Activated effector memory CD4-positive, alpha-beta T cell treated with anti-CD3 and anti-CD28 coated beads, Interleukin-2, amount 50 U/mL, for 16 hours (primary cell): ENCODE measurements at places on chromosomes 2 and 18.

GRCh38 chr18:10783941-10784340 lies 258.1 kb downstream of the NAPG start:
- no peak for DNase-seq

DNA sequence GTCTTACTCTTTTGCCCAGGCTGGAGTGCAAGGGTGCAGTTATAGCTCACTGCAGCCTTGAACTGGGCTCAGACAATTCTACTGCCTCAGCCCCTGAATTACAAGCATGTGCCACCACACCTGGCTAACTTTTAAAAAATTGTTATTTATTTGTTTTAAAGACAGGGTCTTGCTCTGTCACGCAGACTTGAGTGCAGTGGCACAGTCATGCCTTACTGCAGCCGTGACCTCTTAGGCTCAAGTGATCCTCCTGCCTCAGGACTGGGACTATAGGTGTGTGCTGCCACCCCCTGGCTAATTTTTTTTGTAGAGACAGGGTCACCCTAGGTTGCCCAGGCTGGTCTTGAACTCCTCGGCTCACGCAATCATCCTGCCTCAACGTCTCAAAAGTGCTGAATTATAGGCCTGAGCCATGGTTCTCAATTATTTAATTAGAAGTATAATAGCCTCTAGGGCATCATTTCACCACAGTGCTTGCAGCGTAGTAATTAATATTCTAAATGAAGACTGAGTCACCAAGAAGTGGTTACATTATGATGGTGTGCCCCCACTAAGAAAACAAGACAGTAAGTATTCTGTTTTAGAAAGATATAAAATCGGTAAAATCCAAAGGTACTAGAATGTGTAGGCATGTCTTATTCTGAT lies 69.6 kb downstream of the EML4 start:
- peak; percentile 79 for DNase-seq

- no peak for DNase-seq
Measured at GRCh38 chr18:13447621-13448334, 229.2 kb downstream of the LDLRAD4 start.

GRCh38 chr2:168850846-168851245 lies 39.4 kb downstream of the SPC25 start:
- DNase-seq: no peak

DNA sequence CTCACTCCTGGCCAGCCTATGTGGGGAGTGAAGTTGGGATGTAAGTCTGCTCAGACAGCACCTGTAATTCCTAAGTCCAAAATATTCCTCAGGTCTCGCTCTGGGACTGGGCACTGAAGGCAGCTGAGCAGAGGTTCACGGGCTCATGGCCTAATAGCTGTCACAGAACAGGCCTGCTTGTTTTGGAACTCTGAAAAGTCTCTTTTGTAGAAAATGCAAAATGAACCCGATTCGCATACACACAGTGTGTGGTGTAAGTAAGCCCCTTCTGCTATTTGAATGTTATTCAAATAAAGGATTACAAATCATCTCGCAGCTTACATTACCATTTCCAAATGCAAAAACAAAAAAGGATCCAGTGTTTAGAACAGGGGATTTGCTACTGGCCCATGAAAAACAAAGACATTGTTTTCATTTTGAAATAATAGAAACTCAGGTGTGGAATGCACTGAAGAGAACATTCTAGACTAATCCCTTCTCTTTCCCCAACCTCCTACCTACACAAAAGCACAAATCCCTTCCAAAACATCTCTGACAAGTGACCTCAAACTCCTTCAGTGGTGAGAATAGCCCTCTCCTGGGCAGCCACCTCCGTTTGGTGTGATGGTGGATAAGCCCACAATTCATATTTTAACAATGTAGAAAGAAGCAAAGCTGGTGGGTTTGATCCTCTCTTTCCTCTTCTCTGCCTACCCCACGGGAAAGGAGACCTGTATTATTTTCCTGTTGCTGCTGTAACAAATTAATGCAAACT lies 118.3 kb upstream of the NCK2 start:
- DNase-seq: no peak

- DNase-seq: no peak
Measured at GRCh38 chr2:236986524-236987330, 99.0 kb upstream of the COPS8 start.

DNA sequence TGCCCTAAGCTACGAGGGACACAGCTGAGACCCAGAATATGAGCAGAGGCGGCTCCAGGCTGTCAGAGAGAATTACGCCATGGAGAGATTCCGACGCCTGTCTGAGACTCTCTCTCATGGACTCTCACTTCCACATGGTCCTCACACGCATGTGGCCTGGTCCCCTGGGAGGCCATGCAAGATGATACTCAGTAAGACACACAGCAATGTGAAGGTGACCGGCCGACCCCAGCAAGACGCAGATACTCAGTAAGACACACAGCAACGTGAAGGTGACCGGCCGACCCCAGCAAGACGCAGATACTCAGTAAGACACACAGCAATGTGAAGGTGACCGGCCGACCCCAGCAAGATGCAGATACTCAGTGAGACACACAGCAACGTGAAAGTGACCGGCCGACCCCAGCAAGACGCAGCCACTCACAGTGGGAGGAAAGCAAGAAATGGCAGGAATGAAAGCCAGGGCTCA lies 400.8 kb upstream of the MYT1L start:
- no peak for DNase-seq

- no peak for DNase-seq
Measured at GRCh38 chr2:224308272-224308911, 93.5 kb downstream of the FAM124B start.

DNA sequence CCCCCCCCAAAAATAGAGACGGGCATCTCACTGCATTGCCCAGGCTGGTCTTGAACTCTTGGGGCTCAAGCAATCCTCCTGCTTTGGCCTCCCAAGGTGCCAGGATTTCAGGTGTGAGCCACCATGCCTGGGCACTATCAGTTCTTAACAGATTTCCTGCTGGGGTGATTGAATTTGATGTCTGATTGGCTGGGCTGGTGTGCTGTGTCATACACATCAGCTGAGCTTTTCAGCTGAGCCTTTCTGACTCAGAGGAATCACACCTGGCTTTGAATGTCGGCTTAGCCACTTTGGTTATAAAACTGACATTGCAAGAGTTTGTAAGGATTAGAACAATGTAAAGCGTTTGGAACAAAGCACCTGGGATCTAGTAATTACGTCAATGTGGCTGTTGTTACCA lies 18.9 kb downstream of the NCAPH start:
- DNase-seq: no peak

DNA sequence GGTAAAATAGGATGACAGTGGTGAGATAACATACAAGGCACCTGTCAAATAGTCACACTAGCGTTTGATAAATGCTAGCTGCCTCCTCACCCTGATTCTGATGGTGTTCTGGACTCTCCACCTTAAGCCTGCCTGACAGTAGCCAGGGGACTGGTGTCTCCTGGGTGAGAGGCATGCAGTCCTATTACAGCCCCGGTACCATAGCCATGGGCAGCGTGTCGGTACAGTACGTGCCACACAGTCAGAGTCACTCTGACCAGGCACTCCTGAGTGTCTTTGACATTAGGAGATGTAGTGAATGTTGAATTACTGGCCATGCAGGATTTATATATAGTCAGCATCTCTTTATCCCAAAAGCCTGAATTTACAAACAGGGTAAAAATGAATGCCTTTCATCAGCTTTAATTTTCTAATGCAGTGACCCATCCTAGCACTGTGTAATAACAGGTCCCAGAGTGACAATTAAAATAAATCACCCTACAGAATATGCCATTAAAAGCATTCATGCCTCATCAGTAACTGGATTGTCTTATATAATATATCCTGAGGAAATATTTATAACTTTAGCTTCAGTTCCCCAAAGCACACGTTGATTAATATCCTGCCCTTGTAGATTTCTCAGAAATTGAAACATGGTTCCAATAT lies 760.3 kb upstream of the SOX11 start:
- DNase-seq: no peak

DNA sequence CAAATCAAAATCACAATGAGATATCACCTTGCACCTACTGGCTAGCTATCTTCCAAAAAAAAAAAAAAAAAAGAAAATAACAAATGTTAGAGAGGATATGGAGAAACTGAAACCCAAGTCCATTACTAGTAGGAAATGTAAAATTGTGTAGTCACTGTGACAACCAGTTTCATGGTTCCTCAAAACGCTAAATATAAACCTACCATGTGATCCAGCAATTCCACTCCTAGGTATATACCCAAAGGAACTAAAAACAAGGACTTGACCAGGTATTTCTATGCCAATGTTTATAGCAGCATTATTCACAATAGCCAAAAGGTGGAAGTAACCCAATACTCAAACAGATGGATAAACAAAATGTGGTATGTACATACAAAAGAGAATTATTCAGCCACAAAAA lies 11.7 kb upstream of the SCRN3 start:
- DNase-seq: no peak

- DNase-seq: no peak
Measured at GRCh38 chr2:187055463-187055862, 206.5 kb upstream of the ZSWIM2 start.

DNA sequence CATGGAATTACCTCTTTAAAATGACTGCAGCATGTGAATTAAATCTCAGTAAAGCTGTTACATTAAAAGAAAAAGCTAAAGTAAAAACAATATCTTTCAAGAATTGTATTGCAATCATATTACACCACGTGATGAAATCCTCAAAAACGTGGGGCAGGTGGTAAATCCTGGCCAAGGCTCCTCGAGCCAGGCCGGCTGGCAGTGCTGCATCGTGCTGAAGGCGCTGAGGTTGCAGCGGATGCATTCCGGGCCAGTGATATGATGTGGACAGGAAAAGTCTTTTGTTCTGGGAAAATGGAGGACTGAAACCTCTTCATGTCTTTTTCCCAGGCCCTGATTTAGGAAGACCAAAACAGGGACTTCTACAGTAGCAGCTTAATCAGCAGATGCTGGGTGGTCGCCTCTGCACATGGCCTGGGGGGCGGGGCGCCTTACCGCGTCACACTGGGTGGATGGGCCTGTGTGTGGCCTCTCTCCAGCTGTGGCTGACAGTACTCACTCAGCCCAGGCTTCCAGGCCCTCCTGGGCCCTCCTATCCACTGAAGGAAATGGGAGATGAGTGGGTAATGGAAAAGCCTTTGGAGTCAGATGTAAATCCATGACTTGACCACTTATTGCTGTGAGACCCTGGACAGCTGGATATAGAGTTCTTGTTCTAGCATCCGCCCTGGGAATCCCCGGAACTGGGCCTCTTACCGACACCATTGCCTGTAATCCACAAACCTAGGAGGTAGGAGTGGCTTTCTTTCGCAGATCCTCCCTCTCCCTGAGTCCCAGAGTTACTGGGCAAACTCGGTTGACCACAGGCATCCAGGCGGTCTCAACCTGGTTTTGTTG lies 45.1 kb downstream of the PROC start:
- DNase-seq: no peak

DNA sequence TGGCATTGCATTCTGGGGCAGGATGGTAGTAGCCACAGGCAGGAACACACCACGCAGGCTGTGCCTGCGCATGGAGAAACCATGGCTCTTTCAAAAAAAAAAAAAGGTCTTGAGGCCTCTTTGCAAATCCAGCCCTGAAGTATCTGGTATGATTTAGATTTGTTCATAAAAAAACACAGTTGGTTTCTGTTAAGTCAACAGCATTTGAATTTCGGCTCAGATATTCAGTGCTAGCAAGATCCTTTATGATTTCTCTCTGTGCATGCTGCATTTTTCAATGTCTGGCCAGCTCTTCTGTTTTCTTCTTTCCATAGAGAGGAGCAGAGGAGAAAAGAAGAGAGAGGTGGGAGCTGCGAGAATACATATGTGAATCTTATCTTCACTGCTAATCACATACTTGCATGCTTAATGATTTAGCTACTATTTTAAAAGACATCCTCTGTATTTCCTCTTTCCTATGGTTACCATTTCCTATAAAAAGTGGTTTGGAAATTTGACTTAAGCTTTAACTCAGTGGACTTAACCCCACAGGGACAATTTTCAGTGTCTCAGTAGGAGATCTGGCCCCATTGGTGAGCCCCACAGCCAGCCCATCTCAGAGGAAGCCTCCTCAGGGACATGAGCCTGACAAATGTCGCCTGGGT lies 214.3 kb upstream of the APCDD1 start:
- DNase-seq: no peak

GRCh38 chr2:163734881-163735684 lies 725 bp downstream of the FIGN start:
- DNase-seq: no peak

DNA sequence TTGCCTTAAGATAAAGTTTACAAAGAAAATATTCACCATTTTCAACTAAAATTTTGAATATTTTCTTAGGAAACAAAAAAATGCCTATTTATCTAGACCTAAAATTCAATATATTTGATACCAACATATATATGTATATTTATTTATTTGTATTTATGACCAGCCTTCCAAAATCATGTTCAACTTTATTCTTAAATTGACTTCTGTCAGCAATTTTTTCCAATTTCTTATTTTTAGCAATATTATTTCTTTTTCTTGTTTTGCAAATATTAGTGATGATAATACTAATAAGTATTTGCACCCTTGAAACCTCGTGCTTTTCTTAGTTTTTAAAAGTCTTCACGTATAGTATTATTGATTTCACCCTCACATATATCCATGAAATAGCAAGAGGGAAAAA lies 68.2 kb upstream of the PHLPP1 start:
- no peak for DNase-seq

GRCh38 chr2:76211991-76212985 lies 501.6 kb upstream of the GCFC2 start:
- DNase-seq: no peak

- peak; percentile 34 for DNase-seq
Measured at GRCh38 chr2:20585710-20586594, 64.9 kb downstream of the HS1BP3 start.

- peak; percentile 58 for DNase-seq
Measured at GRCh38 chr2:105794926-105795574, 50.3 kb downstream of the NCK2 start.

DNA sequence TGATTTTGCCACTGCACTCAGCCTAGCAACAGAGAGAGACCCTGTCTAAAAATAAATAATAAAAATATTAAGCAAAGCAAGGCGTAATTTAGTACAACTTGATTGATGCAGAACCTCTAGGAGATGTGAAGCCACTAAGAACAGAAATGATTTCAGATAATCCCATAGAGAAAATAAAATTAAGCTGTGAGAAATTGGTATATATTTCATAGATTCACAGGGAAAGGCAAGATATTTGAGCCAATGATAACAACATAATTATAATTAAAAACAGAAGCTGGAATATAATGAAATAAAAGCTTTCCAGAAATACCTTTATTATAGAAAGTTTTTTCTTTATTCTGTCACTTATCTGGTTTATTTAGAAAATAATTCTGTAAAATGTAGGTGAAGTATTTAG lies 88.9 kb upstream of the GULP1 start:
- no peak for DNase-seq

GRCh38 chr2:149223472-149224095 lies 106.8 kb upstream of the LYPD6 start:
- no peak for DNase-seq

- DNase-seq: no peak
Measured at GRCh38 chr2:45637440-45637839, 14.0 kb upstream of the PRKCE start.

GRCh38 chr2:129766374-129766993 lies 213.0 kb upstream of the RAB6C start:
- peak; percentile 50 for DNase-seq

- no peak for DNase-seq
Measured at GRCh38 chr18:61420218-61420885, 87.1 kb downstream of the CDH20 start.
